ENCODE measurements at places on chromosomes 4 and X.

DNA sequence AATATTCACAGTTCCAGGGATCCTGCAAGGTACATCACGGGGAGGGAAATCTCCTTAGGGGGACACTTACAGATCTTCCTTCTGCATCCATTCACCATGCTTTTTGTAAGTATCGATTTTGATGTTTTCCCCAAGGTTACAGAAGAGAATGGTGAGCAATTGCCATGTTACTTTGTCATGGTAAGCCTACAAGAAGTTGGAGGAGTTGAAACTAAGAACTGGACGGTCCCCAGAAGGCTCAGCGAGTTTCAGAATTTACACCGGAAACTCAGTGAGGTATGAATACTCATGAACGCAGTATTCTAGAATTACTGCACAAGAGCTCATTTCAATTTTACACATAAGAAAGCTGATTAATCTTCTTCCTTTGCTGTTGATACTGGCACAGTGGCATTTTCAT lies 53.9 kb downstream of the LRP2BP start:
- DNase-seq, result no peak

DNA sequence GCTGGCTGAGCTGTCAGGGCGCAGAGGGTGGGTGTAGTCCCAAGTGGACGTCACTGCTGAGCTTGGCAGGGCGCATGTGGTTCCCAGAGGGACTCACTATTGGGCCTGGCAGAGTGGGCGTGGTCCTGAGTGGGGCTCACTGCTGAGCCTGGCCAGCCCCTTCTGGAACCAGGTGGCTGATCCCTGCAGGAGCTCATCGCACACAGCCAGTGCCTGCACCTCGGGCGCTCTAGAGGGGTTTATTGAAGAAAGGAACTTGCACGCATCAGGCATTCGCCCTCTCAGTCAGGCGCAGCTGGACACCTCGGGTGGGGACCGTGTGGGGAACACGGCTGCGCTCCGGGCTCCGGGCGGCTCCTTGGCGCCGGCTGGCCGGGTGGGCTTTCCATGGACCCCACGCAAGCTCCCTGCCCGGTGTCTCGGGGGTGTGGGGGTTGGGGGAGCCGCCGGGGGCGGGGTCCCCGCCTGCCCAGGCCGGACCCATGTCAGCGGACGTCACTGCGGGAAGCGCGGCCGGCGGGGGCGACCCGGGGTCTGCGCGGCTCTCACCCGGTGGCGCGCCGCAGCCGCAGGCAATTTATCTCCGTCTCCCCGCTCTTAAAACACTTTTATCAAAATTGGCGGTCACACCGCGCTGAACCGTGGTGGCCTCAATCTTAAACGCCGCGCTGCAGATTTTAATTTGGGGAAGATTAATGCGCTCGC lies 65.4 kb upstream of the NKX1-1 start:
- DNase-seq, result no peak

DNA sequence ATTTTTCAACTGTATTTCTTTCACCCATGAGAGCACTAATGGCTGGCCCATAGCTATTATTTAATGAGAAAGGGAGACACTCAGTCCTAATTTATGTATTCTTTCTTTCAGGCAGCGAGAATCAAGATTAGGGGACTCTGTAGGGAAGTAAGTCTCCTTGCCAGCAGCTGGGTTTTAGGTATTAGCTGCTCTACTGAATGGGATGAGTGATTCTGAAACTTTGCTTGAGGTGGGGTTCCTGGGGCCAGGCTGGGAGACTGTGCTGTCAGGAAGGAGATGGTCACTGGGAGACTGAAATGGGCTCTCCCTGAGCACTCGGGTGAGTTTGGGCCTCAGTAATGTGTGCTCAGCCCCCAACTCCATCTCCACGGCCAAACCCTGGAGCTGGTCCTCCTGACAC lies 78.7 kb downstream of the LNX1 start:
- no peak for DNase-seq

DNA sequence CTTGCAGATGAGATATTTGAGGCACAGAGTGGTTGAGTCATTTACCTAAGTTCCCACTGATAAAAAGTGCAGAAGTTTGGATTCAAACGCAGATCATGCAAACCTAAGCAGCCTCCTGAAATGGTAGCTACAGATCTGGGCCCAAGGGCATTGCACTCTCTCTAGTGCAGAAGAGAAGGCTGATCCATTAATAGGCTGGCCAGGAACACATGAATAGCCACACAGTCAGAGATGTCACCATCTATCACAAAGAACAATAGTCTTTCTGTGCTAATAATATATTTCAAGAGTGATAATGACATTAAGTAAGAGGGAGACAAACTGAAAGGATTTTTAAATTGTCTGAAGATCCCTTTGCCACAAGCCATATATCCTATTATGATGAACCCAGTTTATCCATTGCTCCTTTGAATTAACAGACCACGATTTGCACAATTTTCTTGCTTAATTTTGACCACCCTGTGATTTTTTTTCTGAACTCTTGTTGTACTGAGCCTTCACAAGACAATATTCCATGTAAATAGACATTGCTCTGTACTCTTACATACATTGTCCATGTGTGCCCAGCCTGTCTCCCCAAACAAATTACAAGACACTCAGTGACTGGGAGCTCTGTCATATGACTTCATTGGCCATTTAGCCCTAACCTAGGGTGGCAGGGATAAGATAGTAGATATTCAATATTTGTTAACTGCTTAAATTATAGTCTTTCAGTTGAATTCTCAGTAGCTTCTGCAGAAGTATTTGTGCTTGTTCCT lies 112.4 kb upstream of the RBPJ start:
- DNase-seq, result no peak

DNA sequence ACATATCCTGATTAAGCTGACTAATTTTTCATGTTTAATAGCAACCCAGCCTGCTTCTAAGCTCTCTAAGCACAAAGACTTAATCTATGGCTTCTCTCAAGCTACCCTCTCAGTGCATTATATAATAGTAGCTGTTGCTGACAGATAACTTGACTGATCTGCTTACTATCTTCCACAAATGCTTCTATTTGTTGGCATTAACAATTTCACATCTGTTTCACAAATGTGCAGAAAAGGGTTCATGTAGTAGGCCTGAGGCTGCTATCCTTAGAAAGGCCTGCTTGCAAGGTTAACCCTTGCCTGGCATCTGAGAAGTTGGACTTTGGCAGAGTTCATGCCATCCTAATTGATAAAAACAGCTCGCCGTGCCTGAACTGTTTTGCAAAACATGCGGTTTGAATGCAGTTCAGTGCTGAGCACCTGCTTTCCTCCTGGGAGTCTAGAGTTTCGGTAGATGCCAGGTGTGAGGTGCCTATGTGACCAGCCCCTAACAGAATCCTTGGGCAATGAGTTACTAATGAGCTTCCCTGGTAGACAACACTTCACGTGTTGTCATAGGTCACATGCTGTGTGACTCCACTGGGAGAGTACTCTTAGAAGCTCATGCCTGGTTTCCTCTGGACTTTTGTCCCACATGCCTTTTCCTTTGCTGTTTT lies 68.4 kb downstream of the NSG1 start:
- no peak for DNase-seq

- DNase-seq, result no peak
Observed at GRCh38 chrX:78693536-78693935, 34.4 kb upstream of the RTL3 start.

GRCh38 chr4:88957570-88957969 lies 99.4 kb downstream of the FAM13A start:
- DNase-seq, result no peak

- no peak for DNase-seq
Observed at GRCh38 chr4:73687421-73687820, 52.9 kb upstream of the CXCL8 start.

GRCh38 chrX:13515211-13515930 lies 54.0 kb upstream of the EGFL6 start:
- DNase-seq, result no peak

DNA sequence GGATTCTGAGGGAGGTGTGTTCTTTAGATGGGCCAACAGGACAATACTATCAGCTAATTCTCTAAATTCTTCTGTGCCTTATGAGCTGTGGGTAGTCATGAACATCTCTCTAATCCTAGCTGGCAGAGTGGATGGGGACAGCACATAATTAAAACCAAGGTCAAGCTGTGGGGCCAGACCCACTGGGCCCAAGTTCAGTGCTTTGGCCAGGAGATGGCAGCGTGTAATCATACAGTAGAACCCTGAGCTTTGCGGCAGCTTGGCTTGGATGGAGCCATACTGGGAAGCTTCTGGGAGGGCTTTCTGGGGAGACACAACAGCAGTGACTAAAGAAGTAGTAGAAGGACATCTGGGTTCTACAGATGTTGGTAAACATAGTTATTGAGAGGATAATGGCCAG lies 140.3 kb upstream of the CXCL13 start:
- DNase-seq, result no peak

DNA sequence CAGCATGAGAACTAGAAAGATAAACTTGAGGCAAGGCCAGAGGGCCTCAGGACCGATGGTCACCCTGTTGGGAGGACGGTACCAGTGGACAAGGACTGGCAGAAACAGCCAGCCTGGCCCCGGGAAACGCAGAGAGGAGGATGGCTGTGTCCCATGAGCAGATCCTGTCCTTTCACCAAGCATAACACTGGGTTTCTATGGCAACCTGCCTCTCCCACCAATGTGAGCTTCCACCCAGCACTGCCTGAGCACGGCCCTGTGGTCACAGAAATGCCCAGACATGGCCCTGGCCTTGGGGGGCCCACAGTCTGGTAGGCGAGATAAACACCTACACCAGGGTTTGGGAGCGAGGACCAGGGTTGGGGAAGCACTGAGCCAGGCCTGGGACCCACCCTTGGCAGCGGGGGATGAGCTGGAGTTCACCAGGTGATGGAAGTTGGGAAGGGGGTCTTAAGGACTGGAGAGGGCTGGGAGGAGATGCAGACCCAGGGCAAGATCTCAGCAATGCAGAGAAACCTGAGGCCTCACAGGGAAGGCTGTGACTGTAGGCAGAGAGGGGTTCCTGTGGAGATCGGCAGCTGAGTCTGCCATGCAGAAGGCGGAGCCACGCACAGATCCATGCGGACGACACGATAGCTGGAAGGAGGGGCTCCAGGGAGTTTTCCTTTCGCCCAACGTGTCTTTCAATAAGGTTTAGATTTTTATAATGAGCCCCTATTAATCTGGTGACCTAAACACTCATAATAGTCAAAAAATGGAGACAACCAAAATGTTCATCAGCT lies 32.7 kb upstream of the CRMP1 start:
- no peak for DNase-seq

DNA sequence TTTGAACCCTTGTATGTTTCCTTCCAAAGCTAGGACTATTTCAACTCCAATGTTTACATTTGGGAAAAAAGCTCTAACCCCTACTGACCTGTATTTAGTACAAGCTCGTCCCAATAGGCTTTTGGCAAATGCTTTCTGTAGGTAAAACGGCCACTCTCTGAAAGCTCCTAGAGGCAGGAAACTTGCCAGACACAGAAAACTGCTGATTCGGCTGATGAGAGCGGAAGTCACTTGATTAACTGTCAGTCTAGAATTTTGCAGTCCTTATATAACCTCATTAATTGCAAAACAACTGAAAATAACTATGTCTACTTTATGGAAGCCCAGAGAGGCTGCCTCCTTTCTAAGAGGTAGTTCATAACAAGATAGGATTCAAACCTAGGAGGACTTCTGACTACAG lies 108.1 kb downstream of the TSPAN7 start:
- no peak for DNase-seq

DNA sequence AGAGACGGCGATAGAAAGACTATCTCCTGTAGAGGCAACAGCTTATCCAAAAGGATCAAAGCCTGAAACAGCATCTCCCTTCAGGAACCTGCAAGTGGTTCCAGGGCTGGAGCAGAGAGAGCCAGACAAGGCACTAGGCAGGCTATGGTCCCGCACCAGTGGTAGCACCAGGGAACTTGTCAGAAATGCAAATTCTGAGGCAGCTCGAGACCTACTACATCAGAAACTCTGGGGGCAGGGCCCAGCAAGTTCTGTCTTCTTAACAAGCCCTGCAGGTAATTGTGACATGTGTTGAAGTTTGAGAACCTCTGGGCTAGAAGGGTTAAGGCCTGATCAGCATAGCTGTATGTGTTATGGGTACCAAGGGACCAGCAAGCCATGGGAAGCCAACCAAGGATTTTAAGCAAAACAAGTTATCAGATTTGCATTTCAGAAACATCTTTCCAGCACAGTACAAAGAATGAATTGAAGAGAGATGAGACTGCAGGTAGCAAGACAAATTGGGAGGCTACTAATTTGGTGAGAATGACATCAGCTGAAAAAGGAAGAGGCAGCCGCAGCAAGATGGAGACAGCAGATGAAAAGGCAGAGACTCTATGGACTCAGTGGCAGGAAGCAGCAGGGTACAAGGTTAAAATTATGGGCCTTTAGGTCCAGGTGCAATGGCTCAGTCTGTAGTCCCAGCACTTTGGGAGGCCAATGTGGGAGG lies 139.7 kb downstream of the TSPAN5 start:
- DNase-seq, result no peak

GRCh38 chrX:154350429-154351182 lies 23.8 kb downstream of the FLNA start:
- no peak for DNase-seq

GRCh38 chrX:13254870-13255269 lies 65.0 kb downstream of the ATXN3L start:
- no peak for DNase-seq

DNA sequence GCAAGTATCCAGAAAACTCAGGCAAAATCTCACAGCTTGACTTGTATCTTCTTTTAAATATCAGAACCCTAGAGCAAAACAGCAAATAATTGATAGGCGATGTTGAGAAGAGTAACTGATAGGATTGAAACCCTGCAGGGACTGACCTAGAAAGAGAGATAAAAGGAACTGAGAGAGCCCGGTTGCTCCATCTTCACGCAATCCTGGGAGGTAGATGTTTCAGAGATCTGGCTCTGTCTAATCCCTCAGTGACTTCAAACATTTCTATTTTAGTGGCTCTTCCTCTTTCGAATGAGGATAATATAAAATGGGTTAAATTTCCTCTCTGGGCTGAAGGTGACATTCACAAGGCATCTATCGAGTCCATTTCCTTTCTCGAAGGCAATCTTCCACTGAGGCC lies 39.3 kb upstream of the RPL34 start:
- no peak for DNase-seq

DNA sequence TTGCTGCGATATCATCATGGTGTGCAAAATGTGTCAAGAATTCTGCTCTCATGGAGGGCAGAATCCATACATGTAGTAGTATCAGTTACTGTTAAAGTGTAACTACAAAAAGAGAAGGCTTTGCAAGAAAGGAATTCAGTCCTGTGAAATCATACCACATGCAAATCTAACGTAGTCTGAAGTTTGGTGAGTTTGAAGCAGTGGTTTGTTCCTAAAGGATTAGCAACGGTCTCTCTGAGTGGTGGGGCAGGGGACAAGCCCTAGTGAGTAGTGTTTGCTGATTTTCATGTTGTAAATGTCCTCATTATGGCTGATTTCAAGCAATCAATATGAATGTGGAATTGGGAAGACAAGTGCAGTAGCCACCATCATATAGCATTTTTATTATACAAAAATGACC lies 47.1 kb upstream of the CLNK start:
- DNase-seq, result no peak

GRCh38 chr4:152126238-152126637 lies 365.4 kb upstream of the GATB start:
- DNase-seq, result no peak

DNA sequence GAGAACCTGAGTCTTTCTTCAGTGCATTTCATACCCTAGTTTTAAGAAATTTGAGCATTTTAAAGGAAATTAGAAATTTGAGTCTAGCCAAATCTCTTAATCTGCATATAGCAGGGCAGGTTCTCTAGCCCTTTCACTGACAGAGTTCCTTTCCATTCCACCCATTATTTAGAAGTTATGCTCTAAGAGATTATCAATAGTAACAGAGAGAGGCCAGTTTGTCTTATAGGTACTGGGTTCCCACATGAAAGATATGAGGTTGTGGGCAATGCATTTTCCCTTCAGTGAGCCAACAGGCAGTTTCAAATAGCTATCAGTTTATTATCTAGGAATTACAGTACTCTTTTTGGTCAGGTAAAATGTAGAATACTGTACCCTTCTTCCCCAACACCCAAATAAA lies 7.3 kb upstream of the GALNT7 start:
- DNase-seq, result no peak
